ENCODE measurements at places on chromosomes 1 and 21.

- DNase-seq = no peak
Measured at GRCh38 chr1:172948457-172948856, 102.3 kb downstream of the TNFSF18 start.

DNA sequence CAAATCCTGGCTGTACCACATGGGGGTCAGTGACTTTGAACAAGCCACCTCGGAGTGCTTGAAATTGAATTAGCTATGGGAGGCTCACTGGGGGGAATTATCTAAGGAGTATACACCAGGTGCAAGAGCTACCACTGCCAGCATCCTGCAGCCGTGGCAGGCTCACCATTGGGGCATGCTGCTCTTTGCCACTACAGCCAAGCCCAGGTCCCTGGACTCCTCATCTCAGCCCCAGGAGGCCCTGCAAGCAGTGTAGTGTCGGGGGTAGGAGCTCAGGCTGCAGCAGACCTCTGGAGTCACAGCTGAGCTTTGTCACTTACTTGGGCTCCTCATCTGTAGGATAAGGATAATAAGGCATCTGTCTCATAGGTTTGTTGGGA is 35.3 kb downstream of the ACOT11 start:
- DNase-seq = no peak

DNA sequence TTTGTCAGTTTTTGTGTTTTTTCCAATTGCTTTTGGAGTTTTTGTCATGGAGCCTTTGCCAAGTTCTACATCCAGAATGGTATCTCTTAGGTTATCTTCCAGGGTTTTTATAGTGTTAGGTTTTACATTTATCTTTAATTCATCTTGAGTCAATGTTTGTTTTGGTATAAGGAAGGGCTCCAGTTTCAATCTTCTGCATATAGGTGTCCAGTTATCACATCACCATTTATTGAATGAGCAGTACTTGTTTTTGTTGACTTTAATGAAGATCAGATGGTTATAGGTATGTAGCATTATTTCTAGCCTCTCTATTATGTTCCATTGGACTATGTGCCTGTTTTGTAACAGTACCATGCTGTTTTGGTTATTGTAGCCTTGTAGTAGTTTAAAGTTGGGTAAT is 1233.1 kb downstream of the PLA2G4A start:
- no peak for DNase-seq

DNA sequence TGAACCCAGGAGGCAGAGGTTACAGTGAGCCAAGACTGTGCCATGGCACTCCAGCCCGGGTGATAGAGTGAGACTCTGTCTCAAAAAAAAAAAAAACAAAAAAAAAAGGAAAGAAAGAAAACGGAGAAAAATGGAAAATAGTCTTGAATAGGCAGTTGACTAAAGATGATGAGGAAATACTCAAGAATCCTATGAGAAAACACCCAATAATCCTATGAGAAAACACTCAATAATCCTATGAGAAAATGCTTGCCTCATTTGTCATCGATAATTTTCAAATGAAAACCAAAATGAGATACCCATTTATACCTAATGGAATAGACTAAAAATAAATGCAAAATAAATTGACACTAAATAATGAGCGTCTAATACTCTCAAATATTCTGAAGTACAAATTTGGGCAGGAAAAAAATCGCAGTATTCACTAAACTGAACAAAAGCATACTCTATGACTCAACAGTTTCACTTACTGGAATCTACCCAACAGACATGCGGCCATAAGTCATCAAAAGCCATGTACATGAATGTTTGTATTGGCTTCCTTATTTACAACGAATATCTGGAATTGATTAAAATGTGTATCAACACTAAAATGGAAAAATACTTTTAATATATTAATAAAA is 733.9 kb upstream of the CHRM3 start:
- DNase-seq = no peak
